HuH-7.5 (cell line): ENCODE measurements at places on chromosomes 5 and 9.

GRCh38 chr5:96822686-96823459 is 15.1 kb upstream of the ERAP1 start:
- no peak for DNase-seq

GRCh38 chr9:13568405-13568804 is 288.9 kb upstream of the MPDZ start:
- no peak for DNase-seq

GRCh38 chr5:150599917-150600511 is 40.4 kb upstream of the SYNPO start:
- DNase-seq = peak; percentile 82

GRCh38 chr9:27467486-27467885 is 56.6 kb upstream of the IFNK start:
- no peak for DNase-seq
